MM.1S (cell line): ENCODE measurements at places on chromosomes 12 and 14.
A peak's percentile ranks its signal among the peaks of the same experiment; 100 is the strongest.

DNA sequence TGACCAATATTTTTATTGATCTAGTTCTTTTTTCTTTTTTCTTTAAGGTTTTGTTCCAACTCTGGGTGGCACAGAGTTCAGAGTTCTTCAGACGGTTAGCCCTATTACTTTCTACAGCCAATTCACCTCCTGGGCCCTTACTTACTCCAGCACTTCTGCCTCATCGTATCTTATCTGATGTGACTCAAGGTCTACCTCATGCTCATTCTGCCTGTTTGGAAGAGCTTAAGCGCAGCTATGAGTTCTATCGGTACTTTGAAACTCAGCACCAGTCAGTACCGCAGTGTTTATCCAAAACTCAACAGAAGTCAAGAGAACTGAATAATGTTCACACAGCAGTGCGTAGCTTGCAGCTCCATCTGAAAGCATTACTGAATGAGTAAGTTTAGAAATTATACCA is 64.7 kb downstream of the VEZT start:
- no peak for DNase-seq

- DNase-seq: no peak
Observed at GRCh38 chr12:95003921-95004272, 400 bp upstream of the NDUFA12 start.

- no peak for DNase-seq
Observed at GRCh38 chr12:34604227-34604626, 581.9 kb downstream of the ALG10 start.

- DNase-seq: no peak
Observed at GRCh38 chr12:129185855-129186254, 332.6 kb downstream of the GLT1D1 start.

DNA sequence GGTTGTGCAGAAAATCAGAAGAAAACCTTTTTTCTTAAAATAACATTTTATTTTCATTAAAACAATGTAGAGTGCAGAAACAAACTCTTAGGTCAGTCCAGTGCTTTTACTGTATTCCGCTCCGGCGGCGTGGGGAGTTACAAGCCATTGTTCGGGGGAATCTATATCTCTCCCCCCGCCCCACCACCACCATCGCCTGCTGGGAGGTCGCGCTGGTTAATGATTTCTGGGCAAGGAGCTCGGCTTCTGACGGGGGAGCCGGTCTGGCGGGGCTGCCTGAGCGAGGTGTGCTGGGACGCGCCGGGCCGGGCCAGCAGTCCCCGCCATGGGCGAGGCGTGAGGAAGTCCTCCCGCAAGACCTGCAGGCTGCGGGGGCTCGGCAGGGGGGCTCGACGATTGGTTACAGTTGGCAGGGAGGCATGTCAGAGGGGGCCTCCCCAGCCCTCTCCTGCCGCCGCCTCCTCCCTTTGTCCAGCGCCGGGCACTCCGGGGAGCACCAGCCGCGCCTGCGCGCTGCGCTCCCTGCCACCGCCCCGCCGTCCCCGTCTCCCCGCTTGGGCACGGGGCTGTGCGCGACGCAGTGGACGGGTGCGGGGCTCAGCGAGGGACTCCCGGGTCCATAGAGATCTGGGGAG is 1.0 kb upstream of the DUSP6 start:
- peak; percentile 55 for DNase-seq

- no peak for DNase-seq
Observed at GRCh38 chr14:94779713-94780112, 9.8 kb upstream of the GSC start.

GRCh38 chr14:79100578-79100977 is 930.4 kb downstream of the NRXN3 start:
- no peak for DNase-seq

DNA sequence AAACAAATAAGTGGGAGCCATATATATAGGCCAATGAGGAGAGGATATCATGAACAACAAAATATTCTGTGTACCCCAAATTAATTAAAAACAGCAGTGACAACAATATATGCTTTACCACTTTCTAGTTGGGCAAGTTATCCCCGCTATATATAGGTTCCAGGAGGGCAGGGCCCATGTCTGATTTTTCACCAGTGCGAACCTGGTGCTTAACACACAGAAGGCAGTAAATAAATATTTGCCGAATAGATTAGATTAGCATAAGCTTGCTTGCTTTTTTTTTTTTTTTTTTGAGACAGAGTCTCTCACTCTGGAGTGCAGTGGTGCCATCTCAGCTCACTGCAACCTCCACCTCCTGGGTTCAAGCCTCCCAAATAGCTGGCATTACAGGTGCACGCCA is 3.4 kb upstream of the MIP start:
- DNase-seq: no peak

DNA sequence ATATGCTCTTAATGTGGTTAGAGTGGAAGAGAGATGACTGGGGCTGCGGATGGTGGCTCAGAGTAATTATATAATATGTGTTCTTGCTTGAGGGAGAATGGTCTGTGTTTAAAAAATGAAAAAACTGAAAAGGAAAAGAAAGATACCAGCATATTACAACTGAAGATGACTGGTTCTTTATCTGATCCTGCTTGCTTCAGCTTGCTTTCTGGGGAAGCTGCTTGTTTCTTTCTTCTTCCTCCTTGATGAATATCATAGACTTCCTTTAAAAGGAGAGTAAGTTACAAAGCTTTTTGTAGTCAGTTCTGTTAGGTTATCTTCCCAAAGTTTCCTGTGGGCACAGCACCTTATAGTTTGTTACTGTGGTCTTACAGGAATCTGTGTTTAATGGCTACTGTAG is 210.9 kb downstream of the ERC1 start:
- no peak for DNase-seq

GRCh38 chr12:128425666-128426331 is 158.8 kb downstream of the TMEM132C start:
- DNase-seq: no peak

DNA sequence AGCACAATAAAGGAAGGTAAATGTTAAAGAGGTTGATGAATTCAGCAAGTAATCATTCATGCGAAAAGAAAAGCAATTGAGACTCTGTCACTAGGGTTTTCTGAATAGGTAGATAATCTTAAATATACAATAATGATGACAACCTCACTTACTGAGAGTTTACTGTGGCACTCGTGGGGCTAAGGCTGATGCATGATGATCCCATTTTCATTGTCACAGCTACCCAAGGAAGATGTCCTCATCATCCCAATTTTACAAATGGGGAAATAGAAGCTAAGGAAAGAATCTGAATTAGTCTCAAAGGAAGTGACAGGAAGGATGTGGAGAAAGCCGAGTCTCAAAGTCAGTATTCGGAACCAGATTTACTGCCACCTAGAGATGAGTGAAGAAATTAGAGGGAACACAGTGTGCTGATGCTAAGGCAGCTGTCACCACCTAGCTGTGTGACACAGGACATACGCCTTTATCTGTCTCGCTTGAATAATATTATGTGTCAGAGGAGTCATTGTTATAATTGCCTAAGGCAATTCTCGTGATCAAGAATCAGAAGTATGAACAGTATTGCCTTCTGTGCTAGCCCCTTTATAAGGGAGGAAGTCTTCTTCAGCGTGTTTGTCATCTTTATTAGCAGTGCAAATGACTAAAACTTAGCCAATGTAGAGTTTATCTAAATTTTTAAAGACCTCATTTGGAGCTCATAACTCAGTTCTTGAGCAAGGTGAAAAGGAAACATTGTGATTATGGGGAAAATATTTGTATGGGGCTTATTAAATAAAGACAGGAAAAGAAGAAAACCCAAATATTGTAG is 63.2 kb downstream of the ERGIC2 start:
- peak; percentile 73 for DNase-seq

DNA sequence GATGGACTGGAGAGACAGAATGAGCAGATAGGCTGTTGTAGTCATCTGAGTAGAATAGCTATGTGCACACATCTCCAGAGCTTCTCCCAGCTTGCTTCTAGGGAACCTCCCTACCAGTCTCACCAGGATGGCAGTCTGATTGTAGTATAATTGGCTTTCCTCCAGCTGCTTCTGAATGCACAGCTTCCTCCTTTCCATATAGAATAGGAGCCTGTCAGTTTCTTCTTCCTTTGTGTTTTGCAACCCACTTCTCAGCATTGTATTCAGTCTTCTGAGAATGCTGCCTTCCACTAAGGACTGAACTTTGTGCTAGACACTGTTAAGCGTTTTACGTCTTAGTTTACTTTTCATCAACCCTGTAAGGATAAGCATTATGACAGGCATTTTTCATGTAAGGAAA is 2.2 kb upstream of the CSAD start:
- no peak for DNase-seq

GRCh38 chr14:38171197-38171596 is 36.5 kb upstream of the SSTR1 start:
- DNase-seq: no peak

DNA sequence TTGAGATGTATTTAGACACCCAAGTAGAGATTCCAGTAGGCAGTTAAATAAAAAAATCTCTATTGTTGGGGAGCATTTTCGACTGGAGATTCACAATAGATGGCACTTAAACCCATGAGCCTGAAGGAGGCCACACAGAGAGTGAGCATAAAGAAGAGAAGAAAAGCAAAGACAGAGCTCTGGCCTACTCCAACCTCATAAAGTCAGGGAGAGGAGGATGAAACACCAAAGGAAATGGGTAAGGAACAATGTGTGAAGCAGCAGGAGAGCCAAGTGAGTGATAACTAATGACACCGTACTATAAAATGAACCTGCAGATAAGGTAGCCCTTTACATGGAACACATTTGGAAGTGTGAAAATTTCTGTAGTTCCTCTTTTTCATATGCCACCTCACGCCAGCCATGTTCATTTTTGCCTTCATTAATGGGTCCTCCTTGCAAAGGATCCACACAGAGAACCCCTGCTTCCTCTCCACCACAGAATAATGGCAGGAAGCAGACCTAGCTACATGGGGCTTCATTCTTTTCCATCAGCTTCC is 150.0 kb upstream of the SYT10 start:
- no peak for DNase-seq

- no peak for DNase-seq
Observed at GRCh38 chr14:82562881-82563280, 1029.2 kb upstream of the SEL1L start.

DNA sequence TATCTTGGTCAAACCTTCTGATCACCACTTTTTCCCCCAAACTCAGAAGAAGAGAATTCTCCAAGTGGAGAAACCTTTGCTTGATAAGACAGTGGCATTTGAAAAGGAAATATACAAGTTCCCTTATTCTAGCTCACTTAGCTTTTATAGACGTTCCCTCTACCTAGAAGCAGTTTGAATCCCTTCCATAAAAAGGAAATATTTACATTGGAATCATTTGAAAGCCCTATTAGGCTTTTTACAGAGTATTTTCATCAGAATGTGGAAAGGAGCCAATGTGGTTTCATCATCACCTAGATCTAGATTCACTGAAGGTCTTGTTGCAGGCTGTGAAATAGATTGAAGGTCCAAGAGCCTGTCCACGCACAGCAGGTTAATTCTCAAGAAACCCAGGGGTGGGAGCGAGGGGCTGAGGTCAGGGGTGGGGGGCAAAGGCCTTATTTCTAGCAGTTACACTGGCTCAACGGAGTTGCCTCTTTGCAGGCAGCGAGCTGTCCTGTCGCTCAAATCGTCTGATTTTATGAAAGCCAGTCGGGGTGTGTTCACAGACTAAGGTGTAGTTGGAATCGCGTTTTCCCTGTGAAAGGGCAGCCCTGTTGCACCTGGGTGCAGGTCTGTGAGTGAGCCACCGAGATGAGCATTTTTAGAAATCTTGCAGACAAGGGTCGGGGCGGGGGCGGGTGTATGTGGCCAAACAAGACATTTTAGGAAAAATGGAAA is 45.6 kb downstream of the AACS start:
- no peak for DNase-seq

DNA sequence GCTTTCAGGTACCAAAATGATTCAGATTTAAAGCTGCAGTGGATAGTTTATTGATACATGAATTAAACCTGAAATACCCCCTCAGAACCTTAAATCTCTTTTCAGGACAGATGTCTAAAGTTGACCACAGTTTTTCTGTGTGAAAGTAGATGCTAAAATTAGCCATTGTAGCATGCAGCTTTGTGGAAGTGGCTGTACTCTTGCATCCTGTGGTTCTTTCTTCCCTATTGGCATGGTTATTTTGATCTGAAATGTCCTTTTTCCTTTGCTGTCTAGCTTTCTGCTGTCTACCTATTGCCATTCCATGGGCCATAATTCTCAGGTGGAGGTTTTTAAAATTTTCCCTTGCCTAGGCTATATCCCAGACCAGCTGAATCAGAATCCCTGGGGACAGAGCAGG is 455.6 kb downstream of the ZFP36L1 start:
- DNase-seq: peak; percentile 9

DNA sequence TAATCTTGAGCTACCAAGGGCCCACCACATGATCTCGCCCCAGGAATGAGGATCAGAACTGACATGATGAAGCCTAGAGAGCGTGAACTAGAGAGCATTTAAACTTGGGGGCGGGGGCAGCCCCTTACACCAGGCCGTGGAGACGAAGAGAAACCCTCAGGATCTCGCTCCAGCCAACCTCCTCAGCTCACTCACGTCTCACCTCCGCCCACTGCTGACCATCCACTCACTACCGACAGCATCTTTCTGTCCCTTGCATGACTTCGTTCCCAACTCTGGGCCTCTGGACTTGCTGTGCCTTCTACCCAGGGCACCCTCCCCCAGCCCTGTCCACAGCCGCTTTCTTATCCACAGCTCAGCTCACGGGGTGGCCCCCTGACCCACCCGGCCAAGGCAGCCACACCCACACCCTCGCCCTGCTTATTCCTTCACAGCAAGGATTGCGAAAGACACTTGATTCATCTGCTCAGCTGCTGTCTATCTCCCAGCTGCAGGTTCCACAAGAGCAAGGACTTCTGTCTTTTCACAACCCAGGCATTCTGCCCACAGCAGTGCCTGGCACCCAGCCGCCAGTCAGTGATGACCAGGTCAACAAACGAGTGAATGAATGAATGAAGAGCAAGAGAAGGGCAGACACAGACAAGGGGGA is 6.4 kb downstream of the STX2 start:
- no peak for DNase-seq
